ENCODE measurements at places on chromosomes 4 and X.

GRCh38 chr4:7515390-7515902, 80.7 kb upstream of the PSAPL1 start:
- H3K36me3 ChIP-seq = no peaks in the 10 kb centered on the region
- no peak overlapping the region for H3K27ac ChIP-seq
- H3K4me1 ChIP-seq = peaks cover 6% of the 10 kb centered on the region
- no peak for DNase-seq

GRCh38 chr4:24836661-24837242, 41.4 kb downstream of the SOD3 start:
- no peak for DNase-seq
- H3K4me1 ChIP-seq = no peaks in the 10 kb centered on the region
- H3K36me3 ChIP-seq = no peaks in the 10 kb centered on the region
- H3K27me3 ChIP-seq = no peaks in the 10 kb centered on the region
- no peak overlapping the region for H3K27ac ChIP-seq
- no peak overlapping the region for H3K4me3 ChIP-seq

DNA sequence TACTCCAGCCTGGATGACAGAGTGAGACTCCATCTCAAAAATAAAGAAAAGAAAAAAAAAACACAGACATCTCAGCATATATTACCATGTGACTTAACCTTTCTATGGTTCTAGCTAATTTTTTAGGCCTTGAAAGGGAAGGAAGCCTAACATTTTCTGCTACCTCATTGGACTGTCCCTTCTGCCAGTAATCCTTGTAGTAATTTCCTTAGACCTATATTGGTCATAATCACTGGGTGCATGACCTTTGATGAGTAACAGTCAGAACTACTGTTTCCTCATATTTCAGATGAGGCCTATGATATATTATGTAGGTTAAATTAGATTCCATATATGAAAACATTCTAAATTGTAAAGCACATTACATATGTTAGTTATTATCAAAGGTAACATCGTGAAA, 9.6 kb downstream of the XIAP start:
- H3K27me3 ChIP-seq = no peaks in the 10 kb centered on the region
- peaks cover 13% of the 10 kb centered on the region for H3K4me1 ChIP-seq
- H3K4me3 ChIP-seq = no peak overlapping the region
- peak overlapping the region; percentile 23 for H3K27ac ChIP-seq
- H3K36me3 ChIP-seq = peaks cover 33% of the 10 kb centered on the region

GRCh38 chr4:127708985-127709384, 21.2 kb upstream of the SLC25A31 start:
- no peaks in the 10 kb centered on the region for H3K27me3 ChIP-seq
- DNase-seq = no peak
- no peaks in the 10 kb centered on the region for H3K36me3 ChIP-seq
- no peaks in the 10 kb centered on the region for H3K4me1 ChIP-seq
- H3K27ac ChIP-seq = no peak overlapping the region
- no peak overlapping the region for H3K4me3 ChIP-seq

DNA sequence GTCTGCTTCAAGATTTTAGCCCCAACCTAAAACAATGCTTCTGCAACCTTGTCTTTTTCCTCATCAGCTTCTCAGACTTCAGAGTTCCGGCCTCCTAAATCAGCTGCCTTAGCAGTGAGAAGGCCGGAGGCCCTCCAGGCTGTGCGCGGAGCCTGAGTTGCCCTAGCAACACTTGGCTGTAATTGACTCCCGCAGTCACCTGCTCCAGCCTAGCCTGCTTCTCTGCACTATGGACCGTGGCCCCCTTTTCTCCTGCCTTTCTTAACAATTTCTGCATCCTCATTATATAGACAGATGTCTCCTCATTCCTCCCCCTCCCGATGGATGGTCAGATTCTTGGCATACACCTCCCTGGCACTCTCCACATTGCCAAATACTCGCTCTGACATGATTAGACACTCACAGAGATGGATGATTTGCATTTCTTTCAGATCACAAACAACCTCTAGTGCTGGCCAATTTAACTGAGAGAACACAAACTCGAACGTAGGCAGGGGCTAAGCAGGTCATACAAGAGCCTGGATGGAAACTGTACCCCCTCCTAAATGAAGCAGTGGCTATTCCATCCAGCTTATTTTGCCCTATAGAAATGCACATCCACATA, 9.5 kb upstream of the HUWE1 start:
- DNase-seq = no peak
- no peak overlapping the region for H3K4me3 ChIP-seq
- H3K27ac ChIP-seq = no peak overlapping the region
- H3K36me3 ChIP-seq = no peaks in the 10 kb centered on the region

- H3K4me3 ChIP-seq = no peak overlapping the region
- peaks cover 7% of the 10 kb centered on the region for H3K27me3 ChIP-seq
- peaks cover 3% of the 10 kb centered on the region for H3K36me3 ChIP-seq
- DNase-seq = no peak
Observed at GRCh38 chr4:53651156-53651735, 60.0 kb upstream of the LNX1 start.

DNA sequence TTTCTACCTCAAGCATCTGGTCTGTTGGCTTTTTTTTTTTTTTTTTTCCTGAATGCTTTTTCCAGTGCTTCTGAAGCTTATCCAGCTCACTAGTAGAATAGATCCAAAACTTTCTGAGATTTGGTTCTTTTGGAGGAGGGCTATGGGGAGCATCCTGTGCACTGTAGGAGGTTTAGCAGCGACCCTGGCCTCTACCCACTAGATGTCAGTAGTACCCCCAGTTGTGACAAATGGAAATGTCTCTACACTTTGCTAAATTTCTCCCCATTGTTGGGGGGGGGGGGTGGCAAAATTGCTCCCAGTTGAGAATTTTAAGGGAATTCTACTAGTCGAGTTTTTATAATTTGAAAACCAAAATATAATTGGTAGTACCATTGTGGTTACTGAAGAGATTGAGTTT, 23.0 kb upstream of the PPA2 start:
- no peak overlapping the region for H3K27ac ChIP-seq
- H3K36me3 ChIP-seq = no peaks in the 10 kb centered on the region
